ENCODE measurements at places on chromosomes 7 and 10.

- peaks cover 33% of the 10 kb centered on the region for H3K27me3 ChIP-seq
- H3K4me3 ChIP-seq, result no peak overlapping the region
- no peaks in the 10 kb centered on the region for H3K36me3 ChIP-seq
- H3K27ac ChIP-seq, result no peak overlapping the region
Measured at GRCh38 chr10:44865289-44865671, 45.9 kb upstream of the TMEM72 start.

DNA sequence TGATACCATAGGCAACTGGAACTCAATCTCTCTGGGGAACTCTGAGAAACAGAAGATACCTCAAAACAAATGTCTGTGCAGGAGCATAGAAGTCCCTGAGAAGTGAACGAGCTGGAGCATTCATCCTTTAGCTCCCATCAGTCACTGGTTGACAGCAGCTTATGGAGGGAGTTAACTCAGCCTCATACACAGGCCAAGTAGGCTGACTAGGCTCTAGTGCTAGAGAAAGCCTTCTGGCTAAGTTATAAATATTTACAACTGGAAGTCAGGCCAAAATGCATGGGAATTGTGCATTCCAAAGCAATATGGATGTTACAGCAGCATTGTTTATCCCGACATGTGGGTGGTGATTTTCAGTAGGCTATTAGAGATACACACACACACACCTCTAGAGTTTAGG is 66.5 kb downstream of the ANK3 start:
- no peaks in the 10 kb centered on the region for H3K4me1 ChIP-seq
- no peak overlapping the region for H3K4me3 ChIP-seq
- no peak for DNase-seq
- H3K36me3 ChIP-seq, result no peaks in the 10 kb centered on the region
- H3K27ac ChIP-seq, result no peak overlapping the region
- no peaks in the 10 kb centered on the region for H3K27me3 ChIP-seq

- no peaks in the 10 kb centered on the region for H3K4me1 ChIP-seq
- no peaks in the 10 kb centered on the region for H3K27me3 ChIP-seq
- no peak overlapping the region for H3K4me3 ChIP-seq
- H3K36me3 ChIP-seq, result peaks cover 36% of the 10 kb centered on the region
- DNase-seq, result no peak
- H3K27ac ChIP-seq, result no peak overlapping the region
Measured at GRCh38 chr7:56099653-56100052, 6.6 kb downstream of the CHCHD2 start.

GRCh38 chr10:56269181-56269580 is 91.9 kb downstream of the ZWINT start:
- DNase-seq, result no peak
- H3K4me1 ChIP-seq, result no peaks in the 10 kb centered on the region
- H3K4me3 ChIP-seq, result no peak overlapping the region
- H3K27ac ChIP-seq, result no peak overlapping the region

DNA sequence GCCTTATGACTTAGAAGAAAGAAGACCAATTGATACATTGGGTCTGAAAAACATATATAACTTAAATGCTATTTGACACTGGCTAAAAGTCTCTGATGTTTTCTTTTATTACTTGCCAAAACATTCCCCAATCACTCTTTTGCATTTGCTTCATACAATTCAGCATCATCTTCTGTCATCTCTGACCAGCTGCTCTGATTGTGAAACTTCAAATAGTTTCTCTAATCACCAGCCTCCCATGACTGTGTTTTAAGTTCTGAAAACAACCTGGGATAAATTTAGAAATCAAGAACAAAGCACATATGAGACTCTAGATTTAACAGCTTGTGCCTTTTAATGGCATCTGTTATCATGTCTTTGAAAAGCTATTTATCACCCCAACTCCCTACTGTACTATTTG is 208.4 kb upstream of the KCND2 start:
- no peak overlapping the region for H3K4me3 ChIP-seq
- no peaks in the 10 kb centered on the region for H3K4me1 ChIP-seq
- no peaks in the 10 kb centered on the region for H3K36me3 ChIP-seq
- no peak overlapping the region for H3K27ac ChIP-seq

DNA sequence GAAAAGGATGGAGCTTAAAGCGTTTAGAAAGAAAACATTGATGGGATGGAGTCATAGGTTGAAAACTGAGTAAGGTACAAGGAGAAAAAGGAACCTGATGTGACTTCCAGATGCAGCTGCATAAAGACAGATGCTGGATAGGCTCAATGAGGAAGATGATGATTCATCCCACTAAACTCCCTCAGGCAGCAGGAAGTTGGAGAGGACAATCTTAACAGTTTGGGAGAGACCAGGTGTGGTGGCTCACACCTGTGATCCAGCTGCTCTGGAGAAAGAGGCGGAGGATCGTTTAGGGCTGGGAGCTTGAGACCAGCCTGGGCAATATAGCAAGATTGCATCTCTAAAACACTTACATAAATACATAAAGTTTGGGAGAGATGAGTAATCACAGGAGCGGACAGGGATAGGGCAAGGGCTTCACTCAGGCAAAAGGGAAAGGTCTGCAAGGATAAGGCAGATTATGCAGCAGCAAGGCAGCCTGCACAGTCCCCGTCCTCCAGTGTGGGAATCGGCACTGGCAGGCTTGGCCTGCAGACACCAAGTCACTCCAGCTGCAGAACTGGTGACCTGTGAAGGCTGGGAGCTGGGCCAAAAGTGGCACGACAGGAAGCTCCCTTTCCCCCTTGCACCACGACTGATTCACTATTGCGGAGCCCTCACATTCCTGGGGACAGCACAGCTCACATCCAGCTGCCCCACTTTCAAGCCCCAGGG is 438.5 kb downstream of the GRID1 start:
- H3K4me1 ChIP-seq, result no peaks in the 10 kb centered on the region
- no peak for DNase-seq
- H3K4me3 ChIP-seq, result no peak overlapping the region

DNA sequence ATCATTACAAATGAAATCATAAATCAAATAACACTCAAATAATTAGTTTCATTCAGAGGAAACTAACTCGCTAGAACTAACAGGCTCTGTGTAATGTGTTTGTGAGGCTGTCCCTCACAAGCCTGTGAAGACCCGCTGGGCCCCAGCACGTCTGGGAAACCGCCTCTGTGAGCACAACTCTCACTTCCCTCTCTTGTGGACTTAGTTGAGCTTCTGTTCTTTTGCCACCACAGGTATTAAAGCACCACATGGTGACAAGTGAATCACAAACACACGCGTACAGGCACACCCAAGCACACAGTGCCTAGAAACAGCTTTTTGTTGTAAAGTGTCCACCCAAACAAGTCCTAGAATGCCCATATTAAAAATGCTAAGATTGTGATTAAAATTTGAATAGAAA is 51.0 kb downstream of the ZNF777 start:
- H3K4me3 ChIP-seq, result no peak overlapping the region
- no peak for DNase-seq
- no peaks in the 10 kb centered on the region for H3K27me3 ChIP-seq

All from thymus (tissue), 14 donors.